Myometrial cell (primary cell): ENCODE measurements at places on chromosomes 3 and 15. TPM values are rescaled to one million over a fixed set of nuclear protein-coding genes. Genes with fewer than 3 reads are reported as not detected.

The C3orf85 gene
- total RNA-seq = not detected in 2 replicates

The KPNA4 gene
- total RNA-seq = 29.4 and 35.8 TPM in 2 replicates

The CXCR6 gene
- total RNA-seq = not detected in 2 replicates

The SLC2A2 gene
- not detected in 2 replicates for total RNA-seq

The PPM1M gene
- total RNA-seq = 22.7 and 27.7 TPM in 2 replicates
